ENCODE measurements at places on chromosomes 5 and 9.
A peak's percentile ranks its signal among the peaks of the same experiment; 100 is the strongest.

- no peak overlapping the region for H3K4me3 ChIP-seq
- no peaks in the 10 kb centered on the region for H3K36me3 ChIP-seq
- DNase-seq, result no peak
- H3K4me1 ChIP-seq, result peaks cover 11% of the 10 kb centered on the region
- H3K27ac ChIP-seq, result no peak overlapping the region
Measured at GRCh38 chr9:71987471-71988371, 72.7 kb downstream of the C9orf57 start.

DNA sequence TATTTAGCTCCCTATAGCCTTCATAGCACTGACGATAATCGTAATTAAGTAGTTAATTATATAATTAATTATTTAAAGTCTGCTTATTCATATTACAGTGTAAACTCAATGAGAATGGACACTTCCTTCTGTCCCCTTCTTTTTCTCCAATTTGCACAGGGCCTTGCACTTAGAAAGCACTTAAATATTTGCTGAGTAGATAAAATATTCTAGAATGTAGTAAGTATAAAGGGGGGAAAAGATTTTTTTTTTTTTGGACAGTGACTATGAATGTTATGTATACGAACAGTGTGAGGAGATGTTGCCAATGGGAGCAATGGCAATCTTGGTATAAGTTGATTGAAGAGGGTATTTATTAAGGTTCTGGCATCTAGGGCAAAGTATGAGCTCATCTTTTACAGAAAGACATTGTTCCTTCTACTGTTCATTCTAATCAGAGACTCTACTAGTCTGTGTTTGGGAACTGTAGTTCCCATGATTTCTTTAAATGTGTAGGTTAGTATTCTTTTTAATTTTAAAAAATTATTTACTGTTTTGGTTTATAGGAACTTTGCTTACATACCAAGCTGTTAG is 49.4 kb downstream of the YTHDC2 start:
- H3K27me3 ChIP-seq, result no peaks in the 10 kb centered on the region
- no peak for DNase-seq
- H3K4me1 ChIP-seq, result no peaks in the 10 kb centered on the region
- H3K4me3 ChIP-seq, result no peak overlapping the region
- H3K36me3 ChIP-seq, result peaks cover 86% of the 10 kb centered on the region

DNA sequence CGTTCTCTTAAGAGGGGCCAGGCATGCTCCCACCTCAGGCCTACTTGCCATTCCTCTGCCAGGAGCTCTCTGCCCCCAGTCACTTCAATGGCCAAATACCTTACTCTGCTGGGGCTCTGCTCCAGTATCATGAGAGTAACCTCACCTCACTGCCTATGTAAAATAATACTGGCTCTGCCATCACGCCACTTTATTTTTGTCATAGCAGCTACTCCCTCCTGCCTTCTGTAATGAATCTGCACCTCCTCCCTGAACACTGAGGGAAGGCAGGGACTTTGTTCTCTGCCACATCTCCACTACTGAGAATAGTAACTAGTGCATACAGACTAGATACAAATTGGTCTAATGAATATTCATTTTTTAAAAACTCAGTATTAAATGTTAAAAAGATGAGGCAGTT is 33.8 kb downstream of the MACROH2A1 start:
- H3K36me3 ChIP-seq, result peaks cover 49% of the 10 kb centered on the region
- H3K4me1 ChIP-seq, result peaks cover 26% of the 10 kb centered on the region
- no peaks in the 10 kb centered on the region for H3K27me3 ChIP-seq
- no peak overlapping the region for H3K4me3 ChIP-seq

- DNase-seq, result no peak
- H3K4me1 ChIP-seq, result peaks cover 7% of the 10 kb centered on the region
- H3K27ac ChIP-seq, result no peak overlapping the region
- H3K4me3 ChIP-seq, result no peak overlapping the region
Measured at GRCh38 chr9:130191068-130191748, 19.0 kb downstream of the NCS1 start.

DNA sequence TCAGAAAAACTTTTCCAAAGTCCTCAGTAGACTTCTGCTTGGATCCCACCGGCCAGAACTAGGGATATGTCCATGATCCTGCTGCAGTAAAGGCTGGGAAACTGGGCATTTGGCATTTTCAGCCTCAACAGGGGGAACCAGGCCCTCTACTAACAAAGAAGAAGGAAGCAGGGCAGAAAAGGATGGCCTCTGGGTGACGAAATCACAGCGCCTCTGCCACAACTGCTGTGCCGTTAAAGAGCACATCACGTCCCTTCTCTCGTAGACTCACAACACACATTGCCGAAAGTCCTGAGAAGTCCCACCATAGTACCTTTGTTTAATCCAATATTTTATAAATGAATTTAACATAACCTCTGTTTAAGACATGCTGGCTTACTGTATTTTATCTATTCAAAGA is 10.4 kb upstream of the AFAP1L1 start:
- no peak overlapping the region for H3K4me3 ChIP-seq
- H3K27me3 ChIP-seq, result no peaks in the 10 kb centered on the region
- H3K27ac ChIP-seq, result no peak overlapping the region
- no peak for DNase-seq
- H3K36me3 ChIP-seq, result peaks cover 21% of the 10 kb centered on the region
- no peaks in the 10 kb centered on the region for H3K4me1 ChIP-seq

DNA sequence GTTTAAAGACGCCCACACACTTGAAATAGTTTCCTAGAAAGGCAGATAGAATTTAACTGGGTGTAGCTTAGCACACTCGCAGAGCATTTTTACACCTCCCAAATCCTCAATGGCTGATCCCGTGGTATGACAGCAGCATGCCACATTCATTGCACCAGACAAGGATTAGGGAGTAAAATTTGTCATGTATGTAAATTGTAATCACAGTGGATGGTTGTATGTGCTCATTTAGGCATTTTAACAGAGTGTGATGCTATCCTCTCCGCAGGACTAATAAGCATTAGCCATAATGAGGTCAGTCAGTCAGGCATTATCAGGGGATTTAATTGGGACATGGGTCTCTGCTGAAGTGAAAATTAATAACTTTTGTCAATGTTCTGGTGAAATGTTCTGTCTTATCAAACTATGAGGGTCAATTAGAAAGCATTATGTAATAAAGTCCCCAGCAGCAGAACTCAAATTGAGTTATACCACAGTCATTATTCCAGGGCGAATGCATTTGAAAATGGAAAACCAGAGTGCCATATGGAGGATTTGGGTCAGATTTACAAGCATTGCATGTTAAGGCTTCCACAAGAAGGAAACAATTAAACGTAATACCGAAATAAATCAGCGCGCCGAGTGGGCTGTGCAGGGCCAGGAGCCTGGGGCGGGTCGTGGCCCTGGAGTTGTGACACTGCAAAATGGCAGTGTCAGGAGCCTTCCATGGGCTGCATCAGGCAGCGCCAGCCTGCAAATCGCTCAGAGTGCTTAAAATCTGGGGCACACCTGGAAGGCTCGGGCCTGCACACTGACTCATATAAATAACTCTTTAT is 602.2 kb downstream of the BNC2 start:
- peak overlapping the region; percentile 45 for H3K4me3 ChIP-seq
- no peak overlapping the region for H3K27ac ChIP-seq
- H3K27me3 ChIP-seq, result peaks cover 25% of the 10 kb centered on the region

GRCh38 chr5:154761046-154761736 is 6.0 kb downstream of the LARP1 start:
- H3K4me1 ChIP-seq, result peaks cover 79% of the 10 kb centered on the region
- H3K27me3 ChIP-seq, result no peaks in the 10 kb centered on the region
- H3K36me3 ChIP-seq, result no peaks in the 10 kb centered on the region
- H3K4me3 ChIP-seq, result no peak overlapping the region
- no peak for DNase-seq
